ENCODE measurements at places on chromosomes 2 and 18. TPM values are rescaled to one million over a fixed set of nuclear protein-coding genes. Genes with fewer than 3 reads are reported as not detected.

GRCh38 chr18:72700961-72701710, 157.0 kb upstream of the CBLN2 start:
- DNase-seq = no peak

GRCh38 chr18:6836331-6836730, 106.8 kb downstream of the ARHGAP28 start:
- no peak for DNase-seq

DNA sequence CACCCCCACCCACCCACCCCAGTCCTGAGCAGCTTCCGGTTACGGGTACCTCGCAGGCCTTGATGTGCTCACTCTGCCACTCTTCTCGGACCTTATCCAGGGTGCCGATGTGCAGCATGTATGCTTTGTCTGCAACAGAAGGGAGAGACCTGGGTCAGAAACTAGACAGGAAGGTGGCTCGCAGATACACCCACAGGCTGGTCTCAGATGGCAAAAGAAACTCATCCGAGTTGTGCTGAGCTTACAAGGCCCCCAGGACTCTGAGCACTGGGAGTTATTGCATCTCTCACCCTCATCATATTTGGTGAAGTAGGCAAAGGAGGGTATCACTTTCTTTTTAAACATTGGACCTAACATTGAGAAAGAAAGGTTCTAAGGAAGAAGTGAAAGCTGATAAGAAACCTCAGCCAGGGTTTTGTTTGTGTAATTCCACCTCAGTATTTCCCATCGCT, 30.6 kb upstream of the EPG5 start:
- no peak for DNase-seq

DNA sequence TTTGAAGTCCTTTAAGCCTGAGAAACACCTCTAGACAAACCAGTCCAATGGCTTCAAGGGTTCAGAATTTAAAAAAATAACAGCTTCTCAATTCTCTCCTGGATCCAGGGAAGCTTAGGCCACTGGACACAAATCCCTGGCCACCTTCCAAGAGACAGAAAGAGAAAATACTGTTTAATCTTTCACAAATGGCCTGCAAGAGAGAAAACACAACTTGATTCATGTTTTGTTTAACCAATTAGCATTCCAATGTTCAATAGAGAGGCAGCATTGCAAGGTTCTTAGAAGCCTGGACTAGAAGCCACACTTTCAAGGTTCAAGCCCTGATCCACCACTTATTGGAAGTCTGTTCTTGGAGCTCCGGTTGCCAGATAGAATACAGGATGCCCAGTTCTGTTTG, 109.0 kb upstream of the PARD3B start:
- DNase-seq = no peak

GRCh38 chr18:3060667-3061580, 48.0 kb upstream of the LPIN2 start:
- no peak for DNase-seq

DNA sequence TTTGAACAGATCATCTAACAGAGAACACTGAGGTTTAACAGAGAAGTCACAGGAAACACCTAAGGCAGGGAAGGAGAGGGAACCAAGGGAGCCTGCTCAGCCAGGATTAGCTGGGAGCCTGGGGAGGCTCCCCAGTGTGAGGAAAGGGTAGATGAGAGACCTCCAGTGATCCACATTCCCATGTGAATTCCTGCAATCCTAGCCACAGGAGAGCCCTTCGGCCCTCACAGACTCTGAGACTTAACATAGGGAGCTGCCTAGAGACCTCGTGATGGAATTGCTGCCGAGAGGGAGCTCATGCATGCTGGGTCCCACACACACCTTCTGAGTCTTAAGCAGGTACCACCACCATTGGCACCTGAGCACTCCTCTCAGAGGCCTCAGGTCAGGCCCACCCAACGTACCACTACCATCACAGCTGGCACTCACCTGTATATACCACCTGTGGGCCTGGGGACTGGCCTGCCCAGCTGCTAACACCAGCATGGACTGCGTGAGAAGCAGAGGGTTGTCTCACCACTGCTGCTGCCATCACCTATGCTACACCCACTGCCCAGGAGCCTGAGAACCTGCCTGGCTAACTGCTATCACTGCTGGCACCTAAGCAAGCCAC, 225.9 kb upstream of the RASGRP3 start:
- no peak for DNase-seq

GRCh38 chr2:179745635-179746256, 115.7 kb downstream of the ZNF385B start:
- DNase-seq = no peak

DNA sequence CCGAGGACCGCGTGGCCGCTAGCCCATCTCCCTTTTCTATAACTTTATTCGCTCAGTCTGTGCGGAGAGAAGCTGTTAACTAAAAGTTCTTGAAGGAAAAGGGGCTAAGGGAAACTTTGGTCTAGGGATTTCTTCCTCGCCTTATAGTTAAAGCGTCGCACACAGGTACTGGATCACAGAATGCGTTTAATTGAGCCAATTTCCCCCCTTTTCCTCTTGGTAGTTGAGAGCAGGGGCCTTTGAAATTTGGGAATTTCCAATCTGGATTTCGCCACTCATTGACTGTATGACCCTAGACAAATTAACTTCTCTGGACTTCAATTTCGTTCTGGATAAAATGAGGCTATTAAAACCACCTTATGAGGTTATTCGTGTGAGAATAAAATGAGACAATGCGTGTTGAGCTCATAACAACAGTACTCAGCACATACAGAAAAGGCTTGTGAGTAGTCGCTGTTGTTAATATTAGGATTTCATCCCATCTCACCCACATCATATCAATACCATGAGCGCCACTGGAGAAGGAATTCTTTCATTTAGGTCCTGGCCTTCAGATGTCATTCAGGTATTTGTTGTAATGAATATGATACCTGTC, 763 bp upstream of the OLA1 start:
- no peak for DNase-seq

- DNase-seq = peak; percentile 34
Measured at GRCh38 chr2:164620873-164621763, at the start of gene GRB14. Gene GRB14 (minus strand): TSS chr2:164621482. CDS start chr2:164621309, 173 bp downstream.

DNA sequence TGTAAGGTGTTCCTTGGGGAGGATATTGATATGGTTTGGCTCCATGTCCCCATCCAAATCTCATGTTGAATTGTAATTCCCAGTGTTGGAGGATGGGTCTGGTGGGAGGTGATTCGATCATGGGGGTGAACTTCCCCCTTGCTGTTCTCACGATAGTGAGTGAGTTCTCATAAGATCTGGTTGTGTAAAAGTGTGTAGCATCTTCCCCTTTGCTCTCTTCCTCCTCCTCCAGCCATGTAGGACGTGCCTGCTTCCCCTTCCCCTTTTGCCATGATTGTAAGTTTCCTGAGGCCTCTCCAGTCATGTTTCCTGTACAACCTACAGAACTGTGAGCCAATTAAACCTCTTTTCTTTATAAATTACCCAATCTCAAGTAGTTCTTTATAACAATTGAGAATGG, 458.7 kb downstream of the LPIN1 start:
- no peak for DNase-seq

DNA sequence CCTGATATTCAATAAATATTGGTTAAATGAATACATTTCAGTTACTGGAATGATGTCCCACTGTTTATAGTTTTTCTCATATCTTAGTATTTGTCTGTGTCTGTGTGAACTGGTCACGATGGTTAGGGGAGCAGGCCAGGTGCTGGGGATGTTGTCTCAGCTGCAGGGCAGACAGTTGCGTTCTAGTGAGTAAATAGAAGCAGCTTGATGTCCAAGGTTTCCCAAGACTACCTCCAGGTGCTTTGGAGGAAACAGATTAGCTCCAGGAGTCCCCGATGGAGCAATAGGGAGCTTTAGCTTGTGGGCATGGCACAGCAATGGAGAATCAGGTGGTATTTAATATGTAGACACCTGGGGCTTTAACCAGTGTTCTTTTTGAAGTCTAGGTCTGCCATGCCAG, 75.5 kb downstream of the GULP1 start:
- DNase-seq = no peak

DNA sequence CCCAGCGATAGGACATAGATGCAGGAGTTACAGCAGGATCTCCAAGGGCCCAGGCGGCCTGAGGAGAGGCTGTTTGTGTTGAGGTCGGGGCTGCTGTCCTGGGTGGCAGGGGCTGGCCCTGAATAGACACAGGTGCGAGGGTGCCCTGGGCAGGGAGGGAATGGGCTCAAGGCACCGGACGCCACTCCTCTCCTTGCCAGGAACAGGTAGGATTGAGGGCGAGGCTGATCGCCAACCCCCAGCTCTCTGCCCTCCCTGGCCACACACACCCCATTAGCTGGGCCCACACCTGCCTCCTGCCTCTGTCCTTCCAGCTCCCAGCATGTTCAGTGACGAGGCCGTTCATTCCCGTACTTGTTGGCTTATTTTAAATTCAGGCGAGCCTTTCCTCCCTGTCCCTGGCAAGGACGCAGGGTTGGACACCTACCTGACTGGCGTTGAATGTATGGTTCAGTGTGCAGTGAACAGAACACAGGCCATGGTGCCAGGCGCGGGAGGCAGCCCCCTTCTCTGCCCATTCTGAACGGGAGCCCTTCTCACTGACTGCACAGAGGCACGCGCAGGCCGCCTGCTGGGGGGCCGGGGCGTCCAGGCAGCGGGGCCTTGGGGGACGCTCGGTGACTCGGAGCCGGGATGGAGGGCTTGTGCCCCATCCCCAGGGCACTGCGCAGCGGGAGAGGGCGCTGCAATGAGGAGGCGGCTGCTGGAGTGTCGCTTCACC, 41.3 kb upstream of the SNED1 start:
- DNase-seq = no peak

DNA sequence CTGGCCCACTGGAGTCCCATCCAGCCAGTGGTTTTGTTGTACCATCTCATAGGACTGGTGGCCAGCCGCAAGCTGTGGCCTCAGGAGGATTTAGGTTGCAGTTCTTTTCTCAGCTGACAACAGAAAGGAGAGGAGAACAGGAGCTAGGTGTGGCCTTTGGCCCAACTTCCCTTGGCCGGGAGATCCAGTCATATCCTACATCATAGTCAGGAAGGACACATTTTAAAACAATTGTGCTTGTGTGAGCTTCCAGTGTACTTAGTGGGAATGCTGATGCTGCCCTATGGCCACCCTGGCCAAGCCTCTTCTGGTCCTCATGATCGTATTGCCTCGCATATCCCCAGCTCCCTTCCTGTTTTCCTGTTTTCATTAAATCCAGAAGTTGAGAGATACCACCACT, 98.1 kb downstream of the WDSUB1 start:
- no peak for DNase-seq

GRCh38 chr2:234606896-234607295, 110.0 kb upstream of the ARL4C start:
- DNase-seq = no peak

DNA sequence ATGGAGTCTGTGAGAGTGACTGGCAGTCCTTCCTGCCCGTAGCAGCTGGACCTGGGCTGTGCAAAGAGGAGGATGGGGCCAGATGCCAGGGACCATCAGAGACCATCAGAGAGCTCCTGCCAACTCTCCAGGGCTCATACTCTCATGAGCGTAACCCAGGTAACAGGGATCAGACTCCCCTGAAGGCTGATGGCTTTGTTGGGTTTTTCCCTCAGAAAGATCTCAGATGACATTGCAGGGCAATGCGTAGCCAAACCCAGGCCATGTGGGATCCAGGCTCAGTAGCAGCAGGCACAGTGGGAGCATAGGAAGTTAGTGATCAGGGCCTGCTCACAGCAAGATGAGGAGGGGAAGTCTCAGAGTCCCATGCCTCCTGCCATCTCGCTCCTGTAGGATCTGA, 218.0 kb downstream of the LOXHD1 start:
- no peak for DNase-seq

GRCh38 chr2:16067037-16067406, 126.7 kb downstream of the MYCN start:
- no peak for DNase-seq

GRCh38 chr2:234191819-234192407, 141.4 kb downstream of the SPP2 start:
- DNase-seq = no peak

DNA sequence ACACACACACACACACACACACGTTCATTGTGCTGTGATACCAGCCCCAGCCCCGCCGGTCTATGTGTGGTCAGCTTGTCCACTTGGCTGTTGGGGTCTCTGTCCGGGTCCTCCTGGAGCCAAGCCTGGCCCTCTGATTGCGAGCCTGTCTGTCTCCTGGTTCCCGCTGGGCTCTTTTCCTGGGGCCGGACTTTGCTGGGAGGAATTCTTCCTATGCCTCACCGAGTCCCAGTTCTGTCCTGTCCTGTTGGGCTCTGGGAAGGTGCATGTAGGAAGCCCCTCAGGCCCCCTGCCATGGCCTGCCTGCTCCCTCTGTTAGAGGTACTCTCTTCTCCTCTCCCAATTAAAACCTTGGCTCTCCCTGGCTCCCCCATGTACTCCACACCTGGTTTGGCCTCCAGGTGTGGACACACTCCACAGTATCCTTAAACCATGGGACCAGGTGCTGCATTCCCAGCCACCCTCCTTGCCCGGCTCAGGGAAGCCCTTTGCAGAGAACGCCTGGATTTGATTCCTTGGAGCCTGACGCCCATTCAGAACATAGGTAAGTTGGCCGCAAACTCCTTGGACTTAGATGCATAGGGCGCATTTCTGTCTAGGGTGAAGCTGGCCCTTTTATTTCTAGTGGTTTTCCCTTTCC, 42.3 kb downstream of the CABLES1 start:
- no peak for DNase-seq

- no peak for DNase-seq
Measured at GRCh38 chr2:86185517-86186212, 9.6 kb downstream of the IMMT start.

DNA sequence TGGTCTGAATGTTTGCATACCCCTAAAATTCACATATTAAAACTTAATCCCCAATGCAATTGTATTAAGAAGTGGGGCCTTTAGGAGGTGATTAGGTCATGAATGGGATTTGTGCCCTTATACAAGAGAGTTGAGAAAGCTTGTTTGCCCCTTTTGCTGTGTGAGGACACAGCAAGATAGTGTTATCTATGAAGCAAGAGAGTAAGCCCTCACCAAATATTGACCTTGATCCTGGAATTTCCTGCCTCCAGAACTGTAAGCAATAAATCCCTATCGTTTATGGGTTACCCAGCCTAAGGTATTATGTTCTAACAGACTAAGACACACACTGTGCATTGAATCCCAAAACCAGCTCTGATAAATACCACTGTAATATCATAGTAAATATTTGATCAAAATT, 32.2 kb downstream of the NR4A2 start:
- no peak for DNase-seq

GRCh38 chr2:216665717-216666116, 29.6 kb downstream of the IGFBP5 start:
- no peak for DNase-seq

Gene ELOA2
- 0.15 TPM for total RNA-seq

Gene NAT8
- total RNA-seq = not detected

Gene C2orf74
- total RNA-seq = 6.6 TPM

Gene SERTAD2
- total RNA-seq = 7.5 TPM

Gene FZD7
- total RNA-seq = 9.4 TPM

Gene SMYD1
- 214 TPM for total RNA-seq

Gene GCC2
- total RNA-seq = 43.1 TPM

Gene NYAP2
- total RNA-seq = 0.36 TPM

Gene OTX1
- total RNA-seq = not detected
